ENCODE measurements at places on chromosomes 13 and 19.

DNA sequence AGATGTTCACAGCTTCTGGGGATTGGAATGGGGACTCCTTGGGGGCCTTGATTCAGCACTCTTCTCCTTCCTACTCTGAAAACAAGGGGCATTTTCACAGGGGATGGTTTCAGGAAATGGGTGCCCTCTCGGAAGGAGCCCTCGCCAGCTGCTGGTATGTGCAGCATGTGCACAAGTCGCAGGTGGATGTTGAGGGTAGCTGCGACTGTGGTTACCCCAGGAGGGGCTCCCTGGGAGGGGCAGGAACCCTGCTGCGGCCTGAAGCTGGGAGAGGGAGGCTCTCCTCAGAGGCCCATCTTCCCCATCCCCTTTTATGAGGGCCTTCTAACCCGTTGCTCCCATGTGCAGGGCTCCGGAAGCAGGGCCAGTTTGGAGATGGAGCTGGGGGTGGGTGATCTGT, 6.2 kb downstream of the ZNF446 start:
- DNase-seq = no peak

- no peak for DNase-seq
These were observed 734.9 kb upstream of the PCDH9 start for GRCh38 chr13:67964986-67965385.

DNA sequence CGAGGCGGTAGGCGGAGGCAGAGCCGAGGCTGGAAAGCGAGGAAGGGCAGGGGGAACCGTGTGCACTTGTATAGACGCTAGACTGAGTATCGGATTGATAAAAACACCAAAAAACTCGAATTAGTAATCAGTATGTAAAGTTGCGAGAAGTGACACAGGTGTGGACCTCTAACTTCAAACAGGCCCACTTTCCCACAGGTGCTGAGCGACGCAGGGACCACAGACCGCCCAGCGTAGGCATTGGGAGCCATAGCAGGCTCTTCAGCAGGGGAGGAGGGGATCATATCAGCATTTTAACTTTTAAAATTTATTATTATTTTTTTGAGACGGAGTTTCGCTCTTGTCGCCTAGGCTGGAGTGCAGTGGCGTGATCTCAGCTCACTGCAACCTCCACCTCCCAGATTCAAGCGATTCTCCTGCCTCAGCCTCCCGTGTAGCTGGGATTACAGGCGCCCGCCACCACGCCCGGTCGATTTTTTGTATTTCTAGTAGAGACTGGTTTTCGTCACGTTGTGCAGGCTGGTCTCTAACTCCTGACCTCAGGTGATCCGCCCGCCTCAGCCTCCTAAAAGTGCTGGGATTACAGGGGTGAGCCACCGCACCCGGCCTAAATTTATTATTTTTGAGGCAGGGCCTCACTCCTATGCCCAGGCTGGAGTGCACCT, 574 bp downstream of the VMAC start:
- no peak for DNase-seq

- no peak for DNase-seq
These were observed 9.7 kb downstream of the FBXL12 start for GRCh38 chr19:9808855-9809824.

GRCh38 chr19:14000691-14001375, 5.3 kb downstream of the RFX1 start:
- DNase-seq = no peak

GRCh38 chr13:27621366-27622101, at the start of gene POLR1D:
TSS of gene POLR1D (plus strand) at chr13:27621892. CDS start at chr13:27621984, 92 bp downstream.
- no peak for DNase-seq

DNA sequence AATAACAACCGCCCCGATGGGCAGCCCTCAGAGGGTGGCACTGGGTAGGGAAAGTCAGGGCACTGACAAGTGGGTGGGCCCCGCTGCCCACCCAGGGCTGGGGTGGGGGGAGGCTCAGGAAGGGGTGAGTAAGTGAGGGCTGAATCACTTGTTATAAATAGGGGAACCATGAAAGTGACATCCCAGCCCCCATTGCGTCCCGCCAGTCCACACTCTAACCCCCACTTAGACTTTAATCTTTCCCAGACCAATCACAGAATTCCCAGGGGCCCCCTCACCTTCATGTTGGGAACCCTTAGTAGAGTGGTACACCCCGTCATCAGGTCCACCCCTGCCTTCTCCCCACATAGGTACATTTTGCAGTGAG, 37.0 kb upstream of the NANOS3 start:
- DNase-seq = no peak

GRCh38 chr19:34274827-34275625, 20.7 kb downstream of the GARRE1 start:
- peak; percentile 98 for DNase-seq

DNA sequence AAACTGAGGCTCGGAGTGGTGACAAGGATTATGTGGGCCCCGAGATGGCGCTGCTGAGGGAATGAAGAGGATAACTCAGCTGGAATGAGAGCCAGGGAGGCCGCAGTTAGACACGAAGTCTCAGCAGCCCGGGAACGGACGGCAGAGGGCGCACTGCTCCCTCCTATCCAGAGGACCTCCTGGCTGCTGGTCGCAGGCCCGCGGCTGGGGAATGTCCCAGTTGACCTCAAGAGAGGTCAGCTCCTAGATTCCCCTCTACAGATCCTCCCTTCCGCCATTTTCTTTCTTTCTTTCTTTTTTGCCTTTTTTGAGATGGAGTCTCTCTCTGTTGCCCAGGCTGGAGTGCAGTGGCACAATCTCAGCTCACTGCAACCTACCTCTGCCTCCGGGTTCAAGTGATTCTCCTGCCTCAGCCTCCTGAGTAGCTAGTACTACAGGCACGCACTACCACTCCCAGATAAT, 24.1 kb upstream of the ASPDH start:
- DNase-seq = peak; percentile 43

- DNase-seq = no peak
These were observed 330.8 kb downstream of the DACH1 start for GRCh38 chr13:71536201-71536600.

- DNase-seq = no peak
These were observed 23.0 kb downstream of the PPP1R37 start for GRCh38 chr19:45115809-45116615.

DNA sequence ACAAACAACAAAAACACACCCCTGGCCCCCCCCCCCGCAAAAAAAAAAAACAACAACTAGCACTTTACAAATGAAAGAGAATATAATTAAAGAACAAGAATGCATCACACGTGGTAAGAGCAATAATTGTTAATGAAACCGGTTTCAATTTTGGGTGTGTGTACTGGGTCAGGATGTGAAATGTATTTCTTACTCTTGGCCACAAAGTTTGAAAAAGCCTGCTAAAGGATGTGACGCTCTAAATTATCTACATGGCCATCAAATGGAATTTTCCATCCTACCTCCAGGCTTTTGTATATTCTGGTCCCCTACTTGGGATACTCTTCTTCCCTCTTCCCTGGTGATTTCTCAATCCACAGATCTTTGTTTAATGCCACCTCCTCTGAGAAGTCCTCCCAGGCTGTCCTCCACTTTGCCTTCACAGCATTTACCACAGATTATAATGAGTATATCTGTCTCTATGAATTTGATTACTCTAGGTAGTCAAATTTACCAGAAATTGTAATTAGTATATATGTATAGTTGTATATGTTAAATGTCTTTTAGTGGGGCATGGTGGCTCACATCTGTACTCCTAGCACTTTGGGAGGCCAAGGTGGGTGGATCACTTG, 2.1 kb downstream of the SARS2 start:
- no peak for DNase-seq

DNA sequence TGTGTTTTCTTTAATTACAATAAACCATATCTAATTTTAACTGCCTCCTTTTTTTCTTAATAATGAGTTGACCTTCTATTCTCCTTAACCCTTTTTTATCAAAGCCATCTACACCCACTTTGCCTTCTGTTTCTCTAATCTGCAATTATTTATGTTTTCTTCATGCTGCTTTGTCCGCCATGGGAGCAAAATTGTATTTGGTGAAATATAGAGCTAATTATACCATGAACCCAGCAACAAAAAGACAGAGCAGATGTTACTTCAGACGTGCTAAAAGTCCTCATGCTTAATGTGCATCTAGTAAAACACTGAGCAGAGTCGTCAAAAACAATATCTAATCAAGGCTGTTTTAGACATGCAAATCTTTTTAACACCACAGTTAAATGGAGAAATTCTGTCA, 264.7 kb downstream of the DACH1 start:
- DNase-seq = no peak

DNA sequence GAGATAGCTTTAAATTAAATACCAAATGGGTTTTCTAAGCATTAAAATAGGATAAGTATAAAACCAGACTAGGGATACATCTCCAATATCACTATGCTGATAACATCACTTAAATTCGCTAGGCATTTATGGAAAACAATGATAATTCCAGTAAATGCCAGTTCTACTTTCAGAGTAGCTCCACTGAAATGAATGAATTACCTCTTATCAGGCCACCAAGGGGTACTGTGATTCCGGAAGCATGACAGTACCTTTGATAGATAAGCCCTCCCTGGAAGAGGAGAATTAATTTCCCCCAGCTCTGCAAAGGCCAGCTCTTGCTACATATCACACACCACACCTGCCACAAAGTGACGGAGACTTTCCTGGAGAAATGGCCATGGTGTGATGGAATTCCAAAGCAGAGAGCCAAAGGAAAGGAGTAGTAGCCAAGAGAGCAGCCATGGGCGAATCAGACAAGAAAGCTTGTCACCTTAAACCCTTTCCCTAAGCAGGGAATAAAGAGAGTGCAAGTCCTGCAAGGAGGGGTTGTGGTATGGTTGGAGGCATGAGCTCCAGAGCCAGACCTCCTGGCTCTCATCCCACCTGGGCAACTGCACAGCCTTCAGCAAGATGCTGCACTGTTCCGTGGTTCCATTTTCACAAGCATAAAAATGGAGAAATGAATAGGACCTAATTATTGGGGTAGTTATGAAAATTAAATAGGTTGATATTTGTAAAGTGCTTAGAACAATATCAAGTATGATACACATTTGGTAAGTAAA, 423.1 kb downstream of the FGF14 start:
- DNase-seq = no peak

GRCh38 chr19:1171755-1172352, 2.2 kb downstream of the SBNO2 start:
- DNase-seq = no peak
